ENCODE measurements at places on chromosomes 3 and 15.

- H3K36me3 ChIP-seq: no peaks in the 10 kb centered on the region
- H3K4me3 ChIP-seq: peak overlapping the region; percentile 86
- DNase-seq: no peak
- H3K27ac ChIP-seq: peak overlapping the region; percentile 90
- no peaks in the 10 kb centered on the region for H3K4me1 ChIP-seq
Observed at GRCh38 chr15:42491539-42492225, 741 bp upstream of the ZNF106 start.

DNA sequence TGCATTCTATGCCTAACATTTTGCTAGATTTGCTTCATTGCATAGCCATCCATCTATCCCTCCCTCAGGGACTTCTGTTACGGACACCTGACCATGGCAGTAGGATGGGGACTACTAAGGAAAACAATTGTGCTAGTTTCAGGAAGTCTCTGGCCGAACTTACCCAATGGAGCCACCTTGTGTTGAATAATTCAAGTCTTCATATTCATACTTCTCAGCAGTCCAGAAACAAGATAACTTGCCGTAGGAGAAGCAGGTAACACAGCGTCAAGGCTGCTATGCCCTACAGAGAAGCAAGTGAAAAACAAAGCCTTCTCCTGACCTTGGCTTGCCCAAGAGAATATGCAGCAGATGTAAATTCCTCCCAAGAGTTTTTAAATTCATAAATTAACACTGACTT lies 685.3 kb downstream of the GRM7 start:
- H3K27ac ChIP-seq: no peak overlapping the region
- DNase-seq: no peak
- H3K4me3 ChIP-seq: no peak overlapping the region
- no peaks in the 10 kb centered on the region for H3K4me1 ChIP-seq
- H3K27me3 ChIP-seq: no peaks in the 10 kb centered on the region
- H3K36me3 ChIP-seq: no peaks in the 10 kb centered on the region

- DNase-seq: no peak
- H3K4me3 ChIP-seq: no peak overlapping the region
- no peaks in the 10 kb centered on the region for H3K27me3 ChIP-seq
- no peaks in the 10 kb centered on the region for H3K36me3 ChIP-seq
- H3K4me1 ChIP-seq: peaks cover 31% of the 10 kb centered on the region
Observed at GRCh38 chr15:40944510-40945296, 8.6 kb upstream of the CHAC1 start.

DNA sequence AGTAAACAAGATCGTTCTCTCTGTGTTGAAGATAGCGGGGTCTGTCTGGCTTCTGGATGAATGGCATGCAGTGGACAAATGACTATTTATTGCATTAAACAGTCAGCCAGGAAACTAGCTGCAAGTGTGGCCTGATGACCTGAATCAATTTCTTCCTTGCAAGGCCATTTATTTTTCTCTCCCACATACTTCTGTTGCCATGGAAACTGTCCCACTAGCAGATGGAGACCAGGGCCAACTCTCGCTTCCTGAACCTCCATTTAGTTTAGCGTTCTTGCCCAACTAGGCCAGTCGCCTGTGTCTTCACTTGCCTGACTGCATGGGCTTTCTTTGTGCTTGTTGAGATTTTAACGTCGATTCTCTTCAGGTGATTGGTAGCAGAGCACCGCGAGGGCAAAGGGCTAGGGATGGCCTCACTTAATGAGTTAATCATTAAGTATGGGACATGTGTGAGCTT lies 27.6 kb downstream of the LMCD1 start:
- peaks cover 14% of the 10 kb centered on the region for H3K36me3 ChIP-seq
- H3K4me3 ChIP-seq: no peak overlapping the region
- H3K27me3 ChIP-seq: no peaks in the 10 kb centered on the region
- no peak for DNase-seq
- H3K4me1 ChIP-seq: no peaks in the 10 kb centered on the region

DNA sequence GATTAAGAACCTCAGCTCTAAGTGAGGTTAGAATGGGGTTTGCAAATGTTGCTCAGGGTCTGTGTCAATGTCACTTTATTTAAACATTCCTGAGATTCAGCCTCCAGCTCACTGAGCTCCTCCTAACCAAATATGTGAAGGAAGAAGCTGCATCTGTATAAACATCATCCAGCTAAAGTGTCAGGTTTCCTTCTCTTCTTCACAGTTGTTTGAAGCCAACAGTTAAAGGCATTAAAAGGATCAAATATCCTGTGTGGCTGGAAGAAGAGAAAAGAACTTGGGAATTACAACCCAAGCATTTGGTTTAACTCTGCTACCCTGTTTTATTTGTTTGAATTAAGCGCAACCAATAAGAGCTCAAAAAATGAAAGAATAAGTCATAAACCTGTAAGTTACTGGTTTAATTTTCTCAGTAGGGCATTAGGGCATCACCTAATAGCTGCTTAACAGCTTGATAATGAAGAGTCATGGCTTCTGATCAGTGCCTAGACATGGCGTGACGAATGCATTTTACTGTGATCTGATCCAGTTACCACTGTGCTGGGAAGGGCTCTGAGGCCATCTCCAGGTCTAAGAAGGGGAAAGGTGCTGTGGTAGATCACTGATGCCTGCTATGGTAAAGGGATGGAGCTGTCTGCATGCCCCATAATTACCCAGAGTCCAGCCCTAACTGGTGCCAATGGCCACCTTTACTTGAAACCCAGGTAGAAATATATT lies 165.7 kb upstream of the TSC22D2 start:
- no peaks in the 10 kb centered on the region for H3K36me3 ChIP-seq
- H3K4me1 ChIP-seq: peaks cover 17% of the 10 kb centered on the region
- no peak overlapping the region for H3K4me3 ChIP-seq
- no peak overlapping the region for H3K27ac ChIP-seq

DNA sequence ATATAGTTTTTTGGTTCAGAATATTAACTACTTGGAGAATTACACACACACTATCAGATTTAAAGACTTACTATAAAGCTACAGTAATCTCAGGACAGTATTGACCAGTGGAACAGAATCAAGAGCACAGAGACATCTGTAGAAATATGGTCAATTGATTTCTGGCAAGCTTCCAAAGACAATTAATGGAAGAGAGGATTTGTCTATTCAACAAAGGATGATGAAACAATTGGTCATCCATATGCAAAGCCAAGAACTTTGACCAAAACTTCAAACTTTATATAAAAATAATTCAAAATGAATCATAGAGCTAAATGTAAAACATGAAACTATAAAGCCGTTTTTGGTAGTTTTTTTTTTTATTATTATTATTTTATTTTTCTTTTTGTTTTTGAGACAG lies 29.8 kb upstream of the MB21D2 start:
- H3K27ac ChIP-seq: no peak overlapping the region
- no peak overlapping the region for H3K4me3 ChIP-seq
- no peaks in the 10 kb centered on the region for H3K36me3 ChIP-seq
- no peak for DNase-seq
- H3K27me3 ChIP-seq: no peaks in the 10 kb centered on the region
- no peaks in the 10 kb centered on the region for H3K4me1 ChIP-seq

DNA sequence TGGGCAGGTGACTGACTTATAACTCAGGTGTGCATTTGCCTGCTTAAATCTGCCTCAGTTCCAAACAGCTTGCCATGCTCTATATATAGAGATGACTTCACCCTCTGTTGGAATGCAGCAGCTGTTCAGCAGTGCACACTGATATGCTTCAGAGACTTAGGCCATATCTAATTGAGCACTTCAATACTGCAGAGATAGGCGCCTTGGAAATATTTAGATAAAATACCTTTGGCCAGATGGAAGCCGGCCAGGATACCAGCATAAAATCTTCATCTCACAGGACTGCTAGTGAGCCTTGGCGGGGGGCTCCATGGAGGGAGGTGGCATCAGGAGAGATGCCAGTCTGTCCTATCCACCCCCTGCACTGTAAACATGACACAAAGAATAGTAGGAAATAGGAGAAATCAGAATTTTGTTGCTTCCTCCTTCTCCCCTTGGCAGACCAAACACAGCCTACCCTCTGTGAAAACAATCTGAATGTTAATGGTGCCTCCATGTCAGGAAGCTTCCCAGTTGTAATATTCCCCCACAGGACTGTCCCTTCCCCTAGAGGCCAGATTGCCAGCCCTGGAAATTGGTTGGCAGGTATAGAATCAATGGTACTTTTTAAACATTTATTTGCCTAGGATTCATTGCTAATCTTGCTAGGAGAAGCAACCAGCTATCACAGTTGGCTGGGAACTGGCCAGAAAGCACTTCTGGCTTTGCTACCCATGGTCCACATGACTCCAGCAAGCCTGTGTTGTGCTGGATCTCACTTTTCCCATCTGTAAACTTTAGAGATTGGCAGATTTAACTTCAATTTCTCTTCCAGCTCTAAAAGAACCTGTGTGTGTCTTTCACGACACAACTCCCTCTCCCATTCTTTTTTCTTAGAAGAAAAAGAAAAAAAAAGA lies 215.5 kb upstream of the KCNMB2 start:
- H3K36me3 ChIP-seq: no peaks in the 10 kb centered on the region
- H3K4me1 ChIP-seq: peaks cover 44% of the 10 kb centered on the region
- no peak overlapping the region for H3K4me3 ChIP-seq
- H3K27me3 ChIP-seq: no peaks in the 10 kb centered on the region

- no peak overlapping the region for H3K27ac ChIP-seq
- no peak for DNase-seq
- H3K27me3 ChIP-seq: no peaks in the 10 kb centered on the region
Observed at GRCh38 chr3:165133188-165133899, 55.0 kb upstream of the SI start.

GRCh38 chr15:81839387-81839786 lies 206.4 kb downstream of the MEX3B start:
- no peaks in the 10 kb centered on the region for H3K36me3 ChIP-seq
- H3K27me3 ChIP-seq: no peaks in the 10 kb centered on the region
- DNase-seq: no peak
- no peaks in the 10 kb centered on the region for H3K4me1 ChIP-seq
- no peak overlapping the region for H3K27ac ChIP-seq
- no peak overlapping the region for H3K4me3 ChIP-seq

GRCh38 chr15:72584006-72584405 lies 70.5 kb upstream of the GOLGA6B start:
- no peak for DNase-seq
- H3K4me3 ChIP-seq: no peak overlapping the region
- H3K4me1 ChIP-seq: no peaks in the 10 kb centered on the region
- H3K27ac ChIP-seq: peak overlapping the region; percentile 31

GRCh38 chr3:120382941-120383447 lies 33.8 kb upstream of the LRRC58 start:
- H3K4me3 ChIP-seq: no peak overlapping the region
- H3K27me3 ChIP-seq: no peaks in the 10 kb centered on the region
- no peak for DNase-seq
- H3K27ac ChIP-seq: no peak overlapping the region

DNA sequence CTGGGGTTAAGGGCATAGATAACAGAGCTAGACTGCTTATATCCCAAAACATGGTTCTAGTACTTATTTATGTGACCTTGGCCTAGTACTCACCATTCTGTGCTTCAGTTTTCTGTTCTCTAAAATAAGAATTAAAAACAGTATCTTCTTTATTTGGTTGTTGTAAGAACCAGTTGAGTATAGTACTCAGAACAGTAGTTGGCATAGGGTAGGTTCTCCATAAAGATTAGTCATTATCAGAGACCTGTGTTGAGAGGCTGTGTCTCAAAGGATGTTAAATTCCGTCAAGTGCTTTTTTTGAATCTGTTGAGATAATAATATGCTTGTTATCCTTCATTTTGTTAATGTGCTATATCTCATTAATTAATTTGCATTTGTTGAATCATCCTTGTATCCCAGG lies 47.4 kb upstream of the OSTN start:
- no peak overlapping the region for H3K4me3 ChIP-seq
- H3K36me3 ChIP-seq: no peaks in the 10 kb centered on the region
- no peak overlapping the region for H3K27ac ChIP-seq
- no peaks in the 10 kb centered on the region for H3K4me1 ChIP-seq

DNA sequence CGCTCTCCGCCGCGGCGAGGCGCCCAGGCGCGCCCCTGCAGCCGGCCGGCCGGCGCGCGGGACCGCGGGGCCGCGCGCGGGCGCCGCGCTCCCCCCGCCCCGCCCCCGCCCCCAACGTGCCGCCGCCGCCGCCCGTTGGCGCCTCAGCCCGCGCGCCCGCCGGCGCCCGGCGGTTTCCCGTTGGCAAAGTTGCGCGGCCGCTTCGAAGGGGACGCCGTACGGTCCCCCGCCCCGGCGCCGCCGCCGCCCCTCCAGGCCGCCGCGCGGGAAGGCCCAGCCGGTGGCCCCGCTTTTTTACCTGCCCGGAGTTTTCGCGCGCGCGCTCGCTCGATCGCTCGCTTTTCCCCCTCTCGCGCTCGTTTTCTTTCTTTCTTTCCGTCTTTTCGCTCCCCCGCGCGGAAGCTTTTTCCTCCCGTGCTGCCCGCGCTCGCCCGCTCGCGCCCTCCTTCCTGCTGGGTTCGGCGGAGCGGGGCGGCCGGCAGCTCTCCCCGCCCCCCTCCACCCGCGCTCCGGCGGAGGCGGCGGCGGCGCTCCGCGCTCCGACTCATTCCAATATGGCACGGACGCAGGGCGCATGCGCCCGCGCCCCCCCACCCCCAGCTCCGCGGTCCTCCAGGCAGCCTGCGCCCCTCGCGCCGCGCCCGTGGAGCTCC lies at the start of gene SFMBT1:
Gene SFMBT1, minus strand, starts transcription at position 556 of the 653 bp plus-strand sequence. CDS start 76,945 bp downstream, outside the sequence.
- no peaks in the 10 kb centered on the region for H3K4me1 ChIP-seq
- DNase-seq: no peak
- H3K36me3 ChIP-seq: no peaks in the 10 kb centered on the region
- peak within 1 kb of the TSS; percentile 90 for H3K4me3 ChIP-seq
- H3K27me3 ChIP-seq: no peaks in the 10 kb centered on the region

DNA sequence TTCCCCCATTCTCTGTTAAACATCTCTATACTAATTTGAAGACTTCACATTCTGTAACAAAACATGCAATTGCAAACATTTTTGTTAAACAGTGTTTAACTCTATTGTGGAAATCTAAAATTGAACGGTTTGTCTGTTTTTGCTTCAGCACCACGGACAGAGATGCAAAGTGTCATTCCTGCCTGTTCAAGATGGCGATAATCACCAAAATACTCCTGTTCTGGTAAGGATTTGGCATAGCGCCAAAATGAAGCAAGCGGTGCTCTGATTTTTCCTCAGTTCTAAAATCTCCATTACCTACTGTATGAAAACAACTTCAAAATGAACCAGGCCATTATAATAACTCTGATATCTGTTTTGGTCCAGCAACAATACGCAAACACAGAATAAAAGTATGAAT lies 129.7 kb upstream of the TUSC7 start:
- H3K4me3 ChIP-seq: no peak overlapping the region
- no peaks in the 10 kb centered on the region for H3K4me1 ChIP-seq
- DNase-seq: no peak
- H3K27ac ChIP-seq: no peak overlapping the region
- H3K27me3 ChIP-seq: no peaks in the 10 kb centered on the region

DNA sequence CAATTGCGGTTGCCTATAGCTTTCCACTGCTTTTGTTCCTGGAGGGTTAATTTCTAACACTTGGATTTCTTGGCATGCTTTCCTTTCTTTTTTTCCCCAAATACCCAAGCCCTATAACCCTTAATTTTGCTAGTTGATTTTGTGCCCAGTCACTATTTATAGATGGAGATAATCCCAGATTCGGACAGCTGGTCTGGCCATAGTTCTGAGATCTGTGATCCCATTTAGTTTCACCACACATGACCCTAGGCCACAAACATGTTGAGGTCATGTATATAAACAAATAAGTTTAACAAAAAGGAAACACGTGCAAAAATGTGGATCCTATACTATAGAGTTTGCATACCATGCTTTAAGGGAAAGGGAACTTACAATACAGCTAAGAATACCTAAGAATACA lies 111.4 kb downstream of the ZMAT3 start:
- no peaks in the 10 kb centered on the region for H3K27me3 ChIP-seq
- H3K4me3 ChIP-seq: no peak overlapping the region
- no peak overlapping the region for H3K27ac ChIP-seq
- DNase-seq: no peak

Data from right atrium auricular region (tissue), 2 donors.